ENCODE measurements at places on chromosomes 2 and 18. TPM values are rescaled to one million over a fixed set of nuclear protein-coding genes. Genes with fewer than 3 reads are reported as not detected.

The PLEKHH2 gene
- 8.4 TPM for total RNA-seq

The ABCG8 gene
- 0.31 TPM for total RNA-seq

The LRP2 gene
- total RNA-seq = 0.16 TPM

The TOGARAM2 gene
- under 0.01 TPM for total RNA-seq

The RNF125 gene
- 1.1 TPM for total RNA-seq

The LYG2 gene
- not detected for total RNA-seq

The THSD7B gene
- 20.0 TPM for total RNA-seq

The SULT1C4 gene
- total RNA-seq = 6.6 TPM

The SNORC gene
- 1.6 TPM for total RNA-seq

The RGPD4 gene
- total RNA-seq = not detected

The ANKRD62 gene
- total RNA-seq = 0.16 TPM

The RIT2 gene
- total RNA-seq = 21.8 TPM

- DNase-seq = no peak
Measured at GRCh38 chr2:236370847-236371409, 106.7 kb upstream of the ASB18 start.

GRCh38 chr2:30985493-30986230 is 152.6 kb downstream of the GALNT14 start:
- DNase-seq = no peak

- DNase-seq = no peak
Measured at GRCh38 chr2:98161186-98161585, 74.2 kb downstream of the VWA3B start.

DNA sequence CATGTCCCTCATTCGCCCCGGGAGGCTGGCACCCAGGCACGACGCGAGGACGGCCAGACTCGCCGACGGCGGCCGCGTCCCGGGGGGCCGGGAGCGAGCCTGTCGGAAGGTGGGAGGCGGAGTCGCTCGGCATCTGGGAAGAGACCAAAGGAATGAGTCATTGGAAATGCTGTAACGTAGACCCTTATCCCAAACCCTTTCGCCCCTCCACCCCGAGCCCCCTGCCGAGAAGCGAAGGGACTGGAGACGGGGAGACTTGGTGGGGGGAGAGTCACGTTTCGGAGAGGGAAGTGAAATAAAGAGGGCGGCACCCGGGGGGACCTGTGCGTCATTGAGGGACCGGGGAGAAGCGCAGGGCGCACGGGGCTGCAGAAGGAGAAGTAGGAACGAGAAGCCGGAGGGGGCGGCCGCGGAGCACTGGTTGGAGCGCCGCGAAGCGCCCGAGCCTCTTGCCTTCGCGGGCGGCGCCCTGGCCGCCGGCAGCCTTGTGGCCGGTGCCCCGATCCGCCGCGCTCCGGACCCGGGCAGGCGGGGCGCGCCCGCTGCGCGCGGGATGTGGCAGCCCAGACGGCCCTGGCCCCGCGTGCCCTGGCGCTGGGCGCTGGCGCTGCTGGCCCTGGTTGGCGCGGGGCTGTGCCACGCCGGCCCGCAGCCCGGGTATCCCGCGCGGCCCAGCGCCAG is at the start of gene EMILIN2:
Gene EMILIN2, plus strand, starts transcription at position 371 of the 681 bp plus-strand sequence. Its CDS starts 183 bp downstream, at position 554.
- no peak for DNase-seq

DNA sequence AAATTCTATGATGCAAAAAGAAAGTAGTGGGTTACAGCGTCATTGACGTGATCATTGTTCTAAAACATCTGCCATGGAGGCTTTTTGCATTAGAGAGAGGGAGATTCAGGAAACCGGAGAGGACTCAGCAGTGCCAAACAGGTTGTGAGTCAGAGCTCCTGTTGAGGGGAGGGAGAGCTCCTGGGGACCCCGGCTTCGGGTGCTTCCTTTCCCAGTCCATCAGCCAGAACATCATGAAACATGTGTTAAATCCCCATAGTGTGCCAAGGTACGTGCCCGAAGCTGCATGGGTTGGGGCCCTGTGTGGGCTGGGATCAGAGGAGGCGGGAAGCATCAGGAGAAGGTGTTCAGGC is 791 bp upstream of the CYRIA start:
- DNase-seq = no peak

DNA sequence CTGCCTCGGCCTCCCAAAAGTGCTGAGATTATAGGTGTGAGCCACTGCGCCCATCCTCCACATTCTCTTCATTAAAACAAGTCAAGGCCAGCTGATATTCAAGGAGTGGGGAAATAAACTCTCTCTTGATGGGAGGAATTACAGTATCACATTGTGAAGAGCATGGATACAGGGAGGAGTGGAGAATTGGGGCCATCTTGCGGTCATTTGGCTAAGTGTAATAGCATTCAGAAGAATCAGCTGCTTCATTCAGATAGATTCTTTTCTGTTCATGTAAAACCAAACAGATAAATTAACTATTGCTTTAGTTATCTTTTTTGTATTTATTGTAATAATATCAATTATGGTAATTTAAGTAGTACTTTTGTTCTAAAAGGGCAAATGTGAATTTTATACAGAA is 156.3 kb downstream of the UBR3 start:
- DNase-seq = no peak

- DNase-seq = no peak
Measured at GRCh38 chr2:28972778-28973335, 8.2 kb upstream of the TOGARAM2 start.

DNA sequence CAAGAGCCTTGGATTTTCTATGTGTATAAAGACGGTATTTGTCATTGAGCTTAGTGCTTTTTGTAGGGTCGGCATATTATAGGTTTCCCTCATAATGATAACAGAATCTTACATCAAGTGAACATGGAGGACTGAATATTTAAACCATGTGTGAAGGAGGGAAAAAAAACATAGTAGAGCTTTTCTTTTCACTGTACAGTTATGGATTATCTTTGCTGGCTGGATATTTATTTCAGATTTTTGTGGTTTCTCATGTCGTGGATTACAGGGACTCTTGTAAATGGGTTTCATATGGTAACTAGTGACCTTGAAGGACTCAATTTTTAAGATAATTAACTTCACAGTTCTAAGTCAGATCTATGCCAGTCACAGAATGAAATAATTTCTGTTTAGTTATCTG is 330.2 kb upstream of the NRP2 start:
- no peak for DNase-seq

- no peak for DNase-seq
Measured at GRCh38 chr2:124333784-124334183, 308.7 kb downstream of the CNTNAP5 start.
